HS-5 (cell line): ENCODE measurements at places on chromosomes 16 and 17.
A peak's percentile ranks its signal among the peaks of the same experiment; 100 is the strongest.

- DNase-seq: no peak
Measured at GRCh38 chr16:57622361-57623250, 5.8 kb upstream of the ADGRG1 start.

DNA sequence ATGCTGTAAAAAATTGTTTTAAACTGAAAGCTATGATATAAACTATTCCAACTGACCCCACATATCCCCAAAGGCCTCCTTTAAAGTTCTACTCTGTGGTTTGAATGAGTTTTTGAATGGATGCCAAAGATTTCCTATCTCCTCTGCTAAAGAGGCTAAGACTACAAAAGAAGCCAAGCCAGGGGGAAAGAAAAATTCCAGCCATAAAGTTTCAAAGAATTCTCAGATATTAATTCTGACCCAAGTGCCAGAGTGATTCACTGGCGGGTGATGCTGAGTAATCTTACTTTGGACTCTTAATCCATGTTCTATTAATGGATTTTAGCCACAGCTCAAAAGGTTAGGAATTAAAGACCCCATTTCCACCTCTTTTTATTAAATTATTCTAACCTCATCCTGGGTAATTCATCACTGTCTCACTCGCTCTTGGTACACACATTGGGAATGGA, 60.7 kb downstream of the HS3ST3A1 start:
- DNase-seq: peak; percentile 91

DNA sequence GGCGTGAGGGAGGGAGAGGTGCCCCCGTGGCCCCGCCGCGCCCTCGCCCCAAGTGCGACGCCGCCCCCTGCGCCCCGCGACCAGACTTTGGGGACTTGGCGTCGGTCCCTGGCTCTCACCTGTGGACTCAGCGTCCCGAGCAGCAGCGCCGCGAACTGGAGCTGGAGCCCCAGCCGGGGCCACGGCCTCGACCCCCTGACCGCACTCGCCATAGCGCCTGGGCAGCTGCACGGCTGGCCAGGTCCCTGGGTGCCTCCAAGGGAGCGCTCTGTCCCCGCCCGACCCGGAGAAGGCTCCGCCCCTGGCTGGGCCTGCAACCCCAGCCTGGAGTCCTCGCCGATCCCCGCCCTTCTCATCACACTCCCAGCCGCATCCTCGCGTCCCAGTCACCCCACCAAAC, at the start of gene ERN2:
Gene ERN2, minus strand, starts transcription at position 247 of the 400 bp plus-strand sequence. Its CDS starts 35 bp downstream, at position 212.
- no peak for DNase-seq

GRCh38 chr16:73089420-73089819, 41.5 kb upstream of the ZFHX3 start:
- no peak for DNase-seq

DNA sequence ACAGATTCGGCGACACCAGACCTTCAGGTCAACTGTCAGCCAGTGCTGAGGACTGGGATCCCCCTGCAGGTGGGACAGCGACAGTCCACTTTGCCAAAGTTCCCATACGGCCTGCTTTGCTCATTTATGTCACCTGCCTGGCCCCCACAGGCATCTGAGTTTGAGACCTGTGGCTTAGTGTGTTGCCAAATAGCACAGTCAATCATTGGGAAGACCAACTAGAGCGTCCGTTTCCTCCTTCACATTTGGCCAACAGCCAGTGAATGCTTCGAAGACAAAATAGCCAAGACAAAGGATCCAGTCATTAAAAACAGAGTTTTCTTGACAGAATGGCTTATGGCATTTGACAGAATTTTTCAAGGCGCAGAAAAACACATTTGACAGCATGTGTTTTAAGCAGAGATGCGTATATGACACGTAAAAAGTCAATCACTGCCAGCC, 113.8 kb downstream of the ABCC12 start:
- no peak for DNase-seq

DNA sequence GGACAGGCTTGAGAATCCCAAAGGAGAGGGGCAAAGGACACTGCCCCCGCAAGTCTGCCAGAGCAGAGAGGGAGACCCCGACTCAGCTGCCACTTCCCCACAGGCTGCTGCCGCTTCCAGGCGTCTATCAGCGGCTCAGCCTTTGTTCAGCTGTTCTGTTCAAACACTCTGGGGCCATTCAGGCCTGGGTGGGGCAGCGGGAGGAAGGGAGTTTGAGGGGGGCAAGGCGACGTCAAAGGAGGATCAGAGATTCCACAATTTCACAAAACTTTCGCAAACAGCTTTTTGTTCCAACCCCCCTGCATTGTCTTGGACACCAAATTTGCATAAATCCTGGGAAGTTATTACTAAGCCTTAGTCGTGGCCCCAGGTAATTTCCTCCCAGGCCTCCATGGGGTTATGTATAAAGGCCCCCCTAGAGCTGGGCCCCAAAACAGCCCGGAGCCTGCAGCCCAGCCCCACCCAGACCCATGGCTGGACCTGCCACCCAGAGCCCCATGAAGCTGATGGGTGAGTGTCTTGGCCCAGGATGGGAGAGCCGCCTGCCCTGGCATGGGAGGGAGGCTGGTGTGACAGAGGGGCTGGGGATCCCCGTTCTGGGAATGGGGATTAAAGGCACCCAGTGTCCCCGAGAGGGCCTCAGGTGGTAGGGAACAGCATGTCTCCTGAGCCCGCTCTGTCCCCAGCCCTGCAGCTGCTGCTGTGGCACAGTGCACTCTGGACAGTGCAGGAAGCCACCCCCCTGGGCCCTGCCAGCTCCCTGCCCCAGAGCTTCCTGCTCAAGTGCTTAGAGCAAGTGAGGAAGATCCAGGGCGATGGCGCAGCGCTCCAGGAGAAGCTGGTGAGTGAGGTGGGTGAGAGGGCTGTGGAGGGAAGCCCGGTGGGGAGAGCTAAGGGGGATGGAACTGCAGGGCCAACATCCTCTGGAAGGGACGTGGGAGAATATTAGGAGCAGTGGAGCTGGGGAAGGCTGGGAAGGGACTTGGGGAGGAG, at the start of gene CSF3:
Gene CSF3, plus strand, starts transcription at position 436 of the 993 bp plus-strand sequence. Its CDS starts 35 bp downstream, at position 471.
- no peak for DNase-seq

GRCh38 chr17:11742886-11743285, 144.6 kb downstream of the DNAH9 start:
- DNase-seq: no peak

GRCh38 chr17:11503308-11504035, 94.8 kb upstream of the DNAH9 start:
- DNase-seq: no peak

DNA sequence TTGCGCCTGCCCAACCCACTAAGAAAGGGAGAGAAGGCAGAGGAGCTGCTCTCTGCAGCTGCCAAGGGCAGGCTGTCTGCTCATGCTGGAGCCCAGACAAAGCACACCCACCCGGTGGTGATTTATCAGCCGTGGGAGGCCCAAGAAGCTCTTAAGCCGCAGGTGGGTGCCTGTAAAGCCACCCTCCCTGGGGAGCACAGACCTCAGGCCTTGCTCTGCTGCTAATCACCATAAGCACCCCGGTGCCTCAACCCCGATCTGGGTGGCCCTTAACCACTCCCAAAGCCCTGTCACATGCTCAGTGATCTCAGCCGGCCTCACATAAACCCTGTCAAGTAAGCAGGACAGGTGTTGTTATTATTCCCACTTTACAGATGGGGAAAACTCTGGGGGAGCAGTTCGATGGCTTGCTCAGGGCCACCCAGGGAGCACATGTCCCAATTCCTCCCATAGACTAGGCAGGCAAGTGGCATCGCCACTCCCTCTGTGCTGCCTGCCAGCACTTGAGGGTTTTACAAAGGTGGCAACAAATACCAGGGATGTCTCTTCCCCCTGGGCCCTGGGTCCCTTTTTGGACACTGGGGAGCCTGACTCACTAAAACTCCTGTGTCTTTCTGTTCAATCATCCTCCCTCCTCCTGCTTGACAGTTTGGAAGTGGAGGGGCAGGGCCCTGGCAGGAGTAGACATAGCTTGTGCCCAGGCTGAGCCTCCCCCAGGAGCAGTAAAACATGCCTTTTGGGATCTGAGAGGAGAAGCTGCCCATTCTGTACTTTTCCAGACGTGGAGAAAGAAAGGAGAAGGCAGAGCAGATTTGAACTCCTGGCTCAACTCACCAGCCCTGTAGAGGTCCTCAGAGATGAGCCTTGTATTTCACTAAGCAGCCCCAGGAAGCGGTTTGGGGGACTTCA, 299.3 kb downstream of the SOX9 start:
- no peak for DNase-seq

DNA sequence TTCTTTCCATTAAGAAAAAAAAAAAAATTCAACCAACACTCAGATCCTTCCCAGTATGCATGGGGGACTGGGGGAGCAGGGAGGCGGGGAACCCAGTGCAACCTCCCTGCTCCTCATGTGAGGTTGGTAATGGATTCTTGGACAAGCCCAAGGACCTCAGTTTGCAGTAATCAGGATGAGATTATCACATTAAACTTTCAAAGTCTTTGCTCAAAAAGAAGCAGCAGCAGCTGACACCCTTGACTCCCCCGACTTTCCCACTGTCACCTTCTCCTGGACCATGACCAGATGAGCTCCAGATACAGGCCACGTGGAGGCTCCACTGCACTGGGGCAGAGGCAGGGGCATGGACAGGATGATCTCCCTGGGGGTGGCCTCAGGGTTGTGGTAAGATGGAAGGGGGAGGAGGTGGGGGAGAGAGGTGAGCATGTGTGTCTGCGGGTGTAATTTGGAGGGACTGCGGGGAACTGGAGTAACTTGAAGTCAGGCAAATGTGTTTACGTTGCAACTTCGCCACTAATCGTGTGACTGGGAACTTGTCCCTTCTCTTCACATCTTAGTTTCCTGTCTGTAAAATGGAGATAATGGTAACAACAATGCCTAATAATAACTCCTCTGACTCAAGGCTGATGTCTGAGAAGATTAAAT, 19.8 kb downstream of the ZNF385C start:
- no peak for DNase-seq

GRCh38 chr17:44499722-44500121, 3.5 kb downstream of the GPATCH8 start:
- DNase-seq: no peak

GRCh38 chr16:68328860-68329390, 18.1 kb downstream of the PRMT7 start:
- DNase-seq: no peak

GRCh38 chr17:8055851-8056231, 17.0 kb downstream of the ALOX15B start:
- DNase-seq: no peak

DNA sequence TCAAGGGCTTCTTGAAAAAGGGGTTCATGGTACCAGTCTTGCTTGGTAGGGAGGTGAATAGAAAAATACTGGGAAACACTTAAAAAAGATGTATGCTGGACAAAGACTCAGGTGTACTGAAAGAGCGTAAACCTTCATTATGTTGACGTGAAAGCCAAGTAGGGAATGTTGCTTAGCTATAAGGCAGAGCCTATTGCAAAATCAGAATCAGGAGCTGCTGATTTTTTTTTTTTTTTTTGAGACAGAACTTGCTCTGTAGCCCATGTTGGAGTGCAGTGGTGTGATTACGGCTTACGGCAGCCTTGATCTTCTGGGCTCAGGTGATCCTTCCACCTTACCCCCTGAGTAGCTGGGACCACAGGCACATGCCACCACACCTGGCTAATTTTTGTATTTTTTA, 3.9 kb downstream of the TMEM94 start:
- no peak for DNase-seq
